SK-N-SH (cell line): ENCODE measurements at places on chromosomes 2 and 18. TPM values are rescaled to one million over a fixed set of nuclear protein-coding genes. Genes with fewer than 3 reads are reported as not detected.

- no peak for DNase-seq
Observed at GRCh38 chr2:11480406-11480805, 14.4 kb upstream of the E2F6 start.

Gene SIX3
- polyA plus RNA-seq: 0.58 and 0.67 TPM in 2 replicates

GRCh38 chr2:99140056-99140859 lies 1.2 kb upstream of the C2orf15 start:
- no peak for DNase-seq

Gene ERMN
- polyA plus RNA-seq: not detected in 2 replicates

Gene IL36A
- not detected in 2 replicates for polyA plus RNA-seq

- peak; percentile 56 for DNase-seq
Observed at GRCh38 chr18:63949068-63949737, at the start of gene HMSD. TSS of gene HMSD (plus strand) at chr18:63949301. CDS start at chr18:63953456, 4,155 bp downstream.

Gene HOXD9
- 3.6 and 4.8 TPM in 2 replicates for polyA plus RNA-seq

Gene MARCO
- not detected in 2 replicates for polyA plus RNA-seq

Gene RNF144A
- polyA plus RNA-seq: 15.6 and 17.3 TPM in 2 replicates

DNA sequence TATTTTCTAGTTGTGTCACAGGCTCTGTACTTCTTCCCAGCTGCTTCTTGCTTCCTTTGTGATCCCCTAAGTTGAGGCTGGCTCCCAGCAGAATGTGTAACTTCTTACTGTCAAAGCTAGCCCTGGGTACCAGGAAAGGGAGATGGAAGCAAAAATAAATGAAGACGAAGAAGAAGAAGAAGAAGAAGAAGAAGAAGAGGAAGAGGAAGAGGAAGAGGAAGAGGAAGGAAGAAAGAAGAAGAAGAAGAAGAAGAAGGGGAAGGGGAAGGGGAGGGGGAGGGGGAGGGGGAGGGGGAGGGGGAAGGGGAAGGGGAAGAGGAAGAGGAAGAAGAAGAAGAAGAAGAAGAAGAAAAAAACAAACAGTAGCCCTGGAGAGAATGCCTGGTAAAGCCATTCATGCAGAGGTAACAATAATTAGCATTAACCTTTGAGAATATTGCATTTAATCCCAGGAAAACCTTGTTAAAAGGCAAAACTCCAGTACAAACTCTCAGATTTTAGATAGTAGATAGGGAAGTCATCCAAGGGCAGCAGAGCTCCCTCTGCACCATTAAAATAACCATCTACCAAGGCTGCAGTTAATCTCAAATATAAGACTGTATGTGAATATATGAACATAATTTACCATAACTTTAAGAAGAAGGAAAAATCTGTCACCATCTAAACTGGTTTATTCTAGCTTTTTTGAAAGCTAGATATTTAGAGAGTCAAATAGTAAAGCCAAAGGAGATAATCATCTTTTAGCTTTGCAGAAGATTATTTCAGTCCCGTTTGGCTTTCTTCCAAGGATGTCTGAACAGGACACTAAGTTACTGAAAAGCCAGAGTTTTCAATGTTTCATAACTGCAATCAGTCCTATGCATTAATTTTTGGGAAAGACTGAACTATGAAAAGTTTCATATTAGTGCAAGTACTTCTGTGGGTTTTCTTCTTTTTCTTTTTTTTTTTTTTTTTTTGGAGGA lies 44.3 kb upstream of the FBXO11 start:
- peak; percentile 48 for DNase-seq

DNA sequence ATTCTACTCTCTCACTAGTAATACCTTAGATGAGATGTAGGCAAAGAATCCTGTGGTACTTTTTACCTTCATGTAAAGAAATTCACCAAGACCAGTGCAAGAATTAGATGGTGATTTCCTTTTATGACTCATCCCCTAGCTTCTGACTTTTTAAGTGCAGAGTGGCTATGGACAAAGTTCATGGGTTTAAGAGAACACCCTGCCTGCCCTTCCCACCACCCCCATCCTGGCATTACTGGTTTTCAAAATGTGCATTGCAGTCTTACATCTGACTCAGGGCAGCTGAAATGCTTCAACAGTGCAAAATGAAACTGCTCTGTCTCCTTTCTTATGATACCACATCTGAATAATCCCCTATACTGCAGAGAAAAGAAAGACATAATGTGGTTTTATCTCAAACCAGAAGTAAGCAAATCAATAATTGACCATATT lies 22.6 kb downstream of the MAIP1 start:
- no peak for DNase-seq

- DNase-seq: no peak
Observed at GRCh38 chr2:176891857-176892256, 320.7 kb upstream of the HNRNPA3 start.

Gene UNC80
- 0.59 and 1.3 TPM in 2 replicates for polyA plus RNA-seq

DNA sequence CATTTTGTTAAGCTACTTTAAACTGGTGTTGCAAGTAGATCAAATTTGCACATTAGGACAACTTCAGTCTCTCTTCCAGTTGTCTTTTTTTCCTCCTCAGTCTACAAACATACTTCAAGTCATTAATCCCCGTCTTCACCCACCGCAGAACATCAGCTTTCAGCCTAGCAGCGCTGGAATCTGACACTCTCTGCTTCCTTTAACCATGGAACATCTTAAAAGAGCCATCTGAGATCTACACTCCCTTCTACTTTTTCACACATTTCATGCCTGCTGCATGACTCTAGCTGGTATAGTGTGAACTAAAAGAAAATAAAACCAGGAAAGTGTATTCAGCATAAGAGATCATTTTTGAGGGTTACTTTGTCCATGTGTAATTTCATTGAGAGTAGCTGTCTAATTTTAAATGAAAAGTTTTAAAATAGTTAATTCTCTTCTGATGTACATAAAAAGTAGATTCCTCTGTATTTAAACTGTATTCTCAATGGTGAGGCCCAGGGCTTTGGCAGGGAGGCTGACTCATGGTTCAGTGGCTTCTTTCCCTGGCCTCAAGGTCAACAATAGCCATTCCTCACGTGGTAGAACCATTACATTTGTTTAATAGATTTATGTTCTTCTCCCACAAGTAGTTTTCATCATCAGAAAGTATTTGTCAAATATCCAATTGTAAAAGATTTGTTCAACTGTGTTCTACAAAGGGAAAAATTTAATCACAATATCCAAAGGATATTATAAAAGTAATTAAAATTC lies 16.5 kb downstream of the SGPP2 start:
- DNase-seq: no peak

DNA sequence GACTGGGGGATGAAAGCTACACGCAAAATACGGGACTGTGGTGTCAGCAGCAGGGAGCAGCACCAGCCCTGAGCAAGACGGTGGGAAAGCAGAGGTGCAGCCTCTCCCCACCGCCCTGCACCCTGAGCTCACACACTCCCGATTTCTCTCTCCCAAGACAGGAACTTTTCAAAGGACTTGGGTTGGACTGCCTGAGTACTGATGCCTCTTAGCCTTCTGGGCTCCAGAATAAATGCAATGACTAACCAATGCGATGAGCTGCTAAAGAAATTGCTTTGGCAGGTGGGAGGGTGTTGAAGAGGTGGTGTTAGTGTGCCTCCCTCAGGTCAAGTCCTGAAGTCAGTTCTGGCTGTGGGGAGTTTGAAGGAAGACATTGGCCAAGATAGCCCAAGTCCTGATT lies 9.6 kb downstream of the TRIM54 start:
- no peak for DNase-seq

GRCh38 chr2:15271276-15271675 lies 289.9 kb downstream of the NBAS start:
- DNase-seq: no peak

GRCh38 chr2:149690825-149691224 lies 103.2 kb upstream of the MMADHC start:
- DNase-seq: no peak
